CD4-positive, CD25-positive, alpha-beta regulatory T cell (primary cell): ENCODE measurements at places on chromosomes 6 and 20. TPM values are rescaled to one million over a fixed set of nuclear protein-coding genes. Genes with fewer than 3 reads are reported as not detected.

The GSS gene
- 26.0 TPM for total RNA-seq

The SYCP2L gene
- total RNA-seq: not detected

The ASIP gene
- not detected for total RNA-seq

The SLPI gene
- total RNA-seq: not detected

The PKIB gene
- total RNA-seq: 0.62 TPM

The HCRTR2 gene
- total RNA-seq: not detected

The MGME1 gene
- total RNA-seq: 19.2 TPM

The TP53INP2 gene
- 60.9 TPM for total RNA-seq

The SLC32A1 gene
- not detected for total RNA-seq

The MCCD1 gene
- total RNA-seq: not detected

The PREX1 gene
- total RNA-seq: 264 TPM

- no peak for DNase-seq
Measured at GRCh38 chr20:47263465-47264084, 92.9 kb downstream of the ZMYND8 start.

DNA sequence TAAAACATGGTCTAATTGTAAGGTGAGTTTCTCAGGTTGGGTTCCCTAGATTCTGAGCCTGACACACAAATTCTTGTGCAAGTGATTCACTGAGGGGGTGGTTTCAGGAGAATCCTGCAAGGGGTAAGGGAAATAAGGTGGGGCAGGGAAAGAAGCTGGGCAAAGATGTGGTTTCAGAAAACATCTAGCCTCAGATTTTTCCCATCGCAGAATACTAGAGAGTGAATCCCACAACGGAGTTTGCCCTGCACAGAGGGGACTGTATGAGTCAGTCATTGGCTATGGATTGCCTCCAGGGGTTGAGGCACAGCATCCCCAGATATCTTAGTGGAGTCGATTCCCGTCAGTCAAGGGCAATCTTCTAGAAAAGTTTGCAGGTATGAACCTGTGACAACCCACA, 65.2 kb downstream of the PRL start:
- DNase-seq: no peak

- no peak for DNase-seq
Measured at GRCh38 chr20:39857187-39857586, 831.8 kb downstream of the MAFB start.

DNA sequence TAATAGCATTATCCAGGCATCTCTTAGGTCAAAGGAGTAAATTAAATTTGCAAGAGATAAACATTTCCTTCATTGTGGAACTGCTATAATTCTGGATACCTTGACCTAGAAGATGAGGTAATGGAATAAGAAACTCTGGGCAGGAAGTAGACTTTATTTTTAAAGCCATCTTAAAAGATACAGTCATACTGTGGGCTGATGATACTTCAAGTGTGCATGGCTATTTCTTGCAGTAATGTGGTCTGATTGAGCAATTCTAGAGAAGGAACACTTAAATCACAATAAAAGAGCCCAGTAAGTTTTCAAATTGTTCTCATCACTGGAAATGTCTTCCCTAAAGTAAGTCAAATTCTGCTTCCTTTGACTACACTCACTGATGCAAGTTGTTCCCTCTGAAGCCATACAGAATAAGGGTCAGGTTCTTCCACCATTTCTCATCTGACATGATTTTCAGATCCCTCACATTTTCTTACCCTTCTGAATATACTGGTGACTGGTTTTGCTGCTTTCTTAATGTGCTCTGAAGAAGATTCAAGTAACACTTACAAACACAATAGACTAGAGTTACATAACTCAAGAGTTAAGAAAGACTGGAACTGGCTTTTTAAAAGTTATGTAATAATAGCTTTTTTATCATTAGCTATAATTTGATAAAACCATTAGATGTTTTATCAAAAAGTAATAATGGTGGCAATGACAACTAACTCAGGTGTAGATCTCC, 62.6 kb upstream of the TMEM244 start:
- DNase-seq: no peak

- DNase-seq: no peak
Measured at GRCh38 chr6:107102414-107102805, 12.9 kb downstream of the BEND3 start.

- no peak for DNase-seq
Measured at GRCh38 chr6:7642791-7643190, 52.8 kb downstream of the SNRNP48 start.

GRCh38 chr6:147716434-147716833, 207.9 kb downstream of the SAMD5 start:
- no peak for DNase-seq

GRCh38 chr20:44494681-44495080, 19.0 kb downstream of the TTPAL start:
- DNase-seq: no peak

GRCh38 chr20:14860410-14860814, 523.0 kb upstream of the FLRT3 start:
- no peak for DNase-seq

- DNase-seq: peak; percentile 9
Measured at GRCh38 chr20:24148372-24148771, 159.8 kb upstream of the GGTLC1 start.

- DNase-seq: no peak
Measured at GRCh38 chr20:57034001-57034400, 232.4 kb downstream of the BMP7 start.

DNA sequence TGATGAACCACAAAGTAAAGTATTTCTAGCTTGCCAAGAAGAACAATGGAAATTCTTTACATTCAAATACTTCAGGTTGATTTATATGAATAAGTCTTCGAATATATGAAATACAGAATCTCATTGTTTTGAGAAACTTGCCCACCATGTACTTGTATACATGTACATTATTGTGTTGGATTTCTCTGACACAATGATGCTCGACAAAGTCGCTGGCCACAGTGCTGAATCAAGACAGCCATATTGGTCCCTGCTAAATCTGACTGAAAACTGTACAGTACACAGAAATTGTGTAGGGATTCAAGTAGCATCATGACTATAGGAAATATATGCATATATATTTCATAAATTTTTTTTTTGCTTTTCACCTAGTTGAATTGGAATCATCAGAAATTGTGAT, 13.1 kb upstream of the LIN28B start:
- DNase-seq: no peak

DNA sequence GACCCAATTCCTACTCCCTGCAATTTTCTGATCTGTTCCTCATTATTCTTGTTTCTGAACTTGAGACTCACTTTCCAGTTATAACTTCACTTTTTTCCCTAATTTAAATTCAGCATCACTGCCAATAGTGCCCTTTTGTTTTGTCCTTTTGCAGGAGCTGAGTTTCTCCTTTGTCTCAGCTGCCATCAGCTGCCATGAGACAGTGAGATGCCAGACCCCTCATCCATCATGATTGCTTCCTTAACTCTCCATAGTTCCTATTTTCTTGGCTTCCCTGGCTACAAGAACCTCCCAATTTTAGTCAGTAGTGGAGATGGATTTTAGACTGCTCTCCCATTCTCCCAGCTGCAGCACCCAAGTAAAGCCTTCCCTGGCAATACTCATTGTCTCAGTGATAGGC, 518.1 kb downstream of the HDGFL1 start:
- no peak for DNase-seq

DNA sequence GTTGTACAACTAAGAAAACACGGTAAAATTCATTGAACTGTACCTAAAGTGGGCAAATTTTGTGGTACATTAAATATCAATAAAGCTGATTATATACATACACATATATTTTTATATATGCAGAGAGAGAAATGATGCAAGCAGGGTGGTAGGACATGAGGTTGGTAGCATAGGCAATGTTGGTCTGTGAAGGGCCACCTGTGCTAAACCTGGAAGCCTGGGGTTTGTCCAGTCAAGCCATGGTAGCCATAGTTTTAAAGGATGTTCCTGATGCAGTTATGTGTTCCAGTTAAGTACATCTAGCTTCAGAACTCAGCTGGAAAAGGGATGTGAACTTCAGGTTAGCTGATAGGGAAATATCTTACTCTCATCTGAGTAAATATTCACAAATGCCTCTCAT, 60.1 kb downstream of the TRIM38 start:
- DNase-seq: no peak

DNA sequence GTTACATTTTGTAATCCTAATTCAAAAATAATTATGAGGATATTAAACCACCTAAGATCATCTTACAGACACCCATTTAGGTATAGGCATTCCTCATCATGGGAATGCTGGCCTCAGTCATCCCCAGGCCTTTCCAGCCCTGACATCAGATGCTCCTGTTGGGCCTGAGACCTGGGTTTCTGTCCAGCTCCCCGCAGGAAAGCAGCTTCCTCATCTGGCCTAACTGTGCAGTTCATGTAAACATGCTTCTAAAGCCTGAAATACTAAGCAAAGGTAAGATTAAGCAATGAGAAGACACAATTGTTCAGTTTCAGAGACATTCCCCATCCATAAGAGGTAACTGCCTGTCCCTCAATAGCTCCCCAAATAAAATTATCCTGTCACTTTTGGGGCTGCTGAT, 19.0 kb downstream of the ETV7 start:
- DNase-seq: no peak

DNA sequence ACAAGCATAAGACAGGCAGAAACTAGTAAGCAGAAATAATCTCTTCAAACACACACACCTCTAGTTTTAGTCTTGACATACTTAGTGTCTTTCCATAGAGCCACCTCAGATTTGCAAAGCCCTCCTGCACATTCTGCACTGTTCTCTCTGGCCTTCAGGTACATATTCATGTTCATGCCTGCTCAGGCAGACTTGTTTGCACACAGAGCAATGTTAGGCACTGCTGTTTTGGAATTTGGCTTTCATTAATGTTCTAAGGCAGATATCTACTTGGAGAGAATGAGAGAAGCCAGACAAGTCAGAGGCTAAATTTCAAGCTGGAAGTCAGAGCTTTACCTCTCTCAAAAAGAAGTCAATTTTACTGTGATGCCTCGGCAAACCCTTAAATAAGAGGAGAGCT, 21.3 kb upstream of the DST start:
- no peak for DNase-seq

GRCh38 chr6:136225496-136225895, 24.6 kb downstream of the MTFR2 start:
- no peak for DNase-seq

DNA sequence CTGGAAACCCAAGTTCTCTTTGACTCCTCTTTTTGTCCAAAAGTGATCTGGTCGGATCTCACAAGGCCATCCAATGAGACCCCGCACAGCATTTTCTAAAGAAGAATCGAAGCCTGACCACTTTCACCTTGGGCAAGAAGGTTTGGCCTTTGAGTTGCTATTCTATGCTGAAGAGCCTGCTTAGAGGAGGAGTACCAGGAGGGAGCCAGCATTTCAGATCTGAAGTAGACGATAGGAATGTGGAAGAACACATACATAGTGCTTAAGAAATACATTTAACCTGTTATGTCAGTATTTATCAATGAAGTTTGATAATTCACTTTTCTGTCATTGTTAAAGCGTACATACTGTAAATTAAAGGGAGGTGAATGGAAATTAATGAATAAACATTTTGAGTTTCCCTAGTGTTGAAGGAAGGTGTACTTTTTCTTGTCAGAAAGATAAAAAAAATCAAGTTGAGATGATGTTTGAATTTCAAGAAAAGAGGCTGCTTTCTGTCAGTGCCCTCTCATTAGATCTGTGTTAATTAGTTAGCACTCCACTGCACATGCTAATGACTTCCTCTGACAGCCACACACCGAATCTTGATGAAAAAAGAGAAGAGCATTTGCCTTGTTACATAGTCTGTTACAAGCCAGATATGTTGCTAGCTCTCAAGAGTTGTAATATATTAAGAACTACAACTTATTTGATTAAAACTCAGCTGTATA, 10.9 kb upstream of the TDRD6 start:
- no peak for DNase-seq

DNA sequence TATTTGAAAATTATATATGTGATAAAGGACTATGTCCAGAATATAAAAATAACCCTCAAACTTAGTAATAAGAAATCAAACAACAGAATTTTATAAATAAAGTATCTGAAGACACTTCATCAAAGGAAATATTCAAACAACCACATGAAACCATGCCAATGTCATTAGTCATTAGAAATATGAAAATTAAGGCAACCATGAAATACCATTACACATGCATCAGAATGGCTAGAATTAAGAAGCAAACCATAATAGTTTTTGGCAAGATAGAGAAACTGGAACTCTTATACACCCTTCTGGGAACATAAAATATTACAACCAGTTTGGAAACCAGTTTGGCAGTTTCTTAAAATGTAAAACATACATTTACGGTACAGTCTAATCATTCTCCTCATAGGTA, 137.2 kb upstream of the ADGRB3 start:
- DNase-seq: no peak

DNA sequence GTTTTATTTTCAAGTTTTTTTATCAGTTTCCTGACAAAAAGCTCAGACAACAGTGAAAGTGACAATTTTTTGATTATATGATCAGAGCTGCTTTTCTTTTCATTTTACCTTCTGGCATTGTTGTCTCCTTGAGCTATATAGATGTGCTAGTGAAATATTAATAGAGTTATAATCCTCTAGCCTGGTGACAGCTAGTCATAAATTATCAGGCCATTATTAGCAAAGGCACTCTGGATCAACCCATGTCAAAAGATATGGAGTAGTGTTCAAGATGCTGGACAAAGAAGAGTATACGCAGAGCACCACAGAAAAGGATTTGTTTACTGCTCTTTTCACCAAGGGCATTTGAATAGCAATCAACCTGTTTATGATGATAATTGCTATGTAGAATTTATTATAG, 1230.1 kb downstream of the HACE1 start:
- no peak for DNase-seq

DNA sequence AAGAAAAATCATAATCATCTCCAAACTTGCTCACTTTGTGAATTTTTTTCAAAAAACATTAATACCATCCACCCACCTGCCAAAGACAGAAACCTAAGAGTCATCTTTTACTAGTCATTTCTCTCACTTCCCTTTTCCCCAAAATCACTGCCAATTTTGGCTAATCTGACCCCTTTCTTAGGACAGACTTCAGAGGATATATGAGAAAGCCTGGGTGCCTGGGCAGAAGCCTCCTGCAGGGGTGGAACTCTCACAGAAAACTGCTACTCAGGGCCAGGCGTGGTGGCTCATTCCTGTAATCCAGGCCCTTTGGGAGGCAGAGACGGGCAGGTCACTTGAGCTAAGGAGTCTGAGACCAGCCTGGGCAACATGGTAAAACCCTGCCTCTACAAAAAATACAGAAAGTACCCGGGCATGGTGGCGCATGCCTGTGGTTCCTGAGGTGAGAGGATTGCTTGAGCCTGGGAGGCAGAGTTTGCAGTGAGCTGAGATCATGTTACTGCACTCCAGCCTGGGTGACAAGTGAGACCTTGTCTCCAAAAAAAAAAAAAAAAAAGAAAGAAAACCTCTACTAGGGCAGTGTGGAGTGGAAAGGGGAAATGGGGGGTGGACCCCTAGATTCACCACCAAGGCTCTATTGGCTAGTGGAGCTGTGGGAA, 3.8 kb downstream of the DEK start:
- DNase-seq: no peak
